ENCODE measurements at places on chromosomes 4 and X.

DNA sequence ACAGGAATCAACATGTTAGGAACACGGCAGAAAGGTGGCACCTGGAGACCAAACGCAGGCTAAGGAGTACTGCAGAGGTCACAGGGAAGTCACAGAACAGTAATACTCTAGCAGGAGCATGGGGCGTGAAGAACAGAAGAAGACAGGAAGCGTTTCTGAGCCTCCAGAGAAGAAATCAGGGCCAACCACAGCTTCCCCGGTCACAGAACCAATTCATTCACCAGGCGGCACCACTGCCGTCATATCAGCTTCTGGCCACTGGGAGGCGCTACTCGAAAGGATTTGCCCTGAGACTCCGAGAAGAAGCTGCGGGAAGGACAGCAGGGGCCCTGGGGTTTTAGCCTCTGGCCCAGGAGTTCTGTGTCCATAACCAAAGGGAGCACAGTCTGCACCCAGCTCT is 78.0 kb upstream of the DRD5 start:
- peak; percentile 35 for DNase-seq

DNA sequence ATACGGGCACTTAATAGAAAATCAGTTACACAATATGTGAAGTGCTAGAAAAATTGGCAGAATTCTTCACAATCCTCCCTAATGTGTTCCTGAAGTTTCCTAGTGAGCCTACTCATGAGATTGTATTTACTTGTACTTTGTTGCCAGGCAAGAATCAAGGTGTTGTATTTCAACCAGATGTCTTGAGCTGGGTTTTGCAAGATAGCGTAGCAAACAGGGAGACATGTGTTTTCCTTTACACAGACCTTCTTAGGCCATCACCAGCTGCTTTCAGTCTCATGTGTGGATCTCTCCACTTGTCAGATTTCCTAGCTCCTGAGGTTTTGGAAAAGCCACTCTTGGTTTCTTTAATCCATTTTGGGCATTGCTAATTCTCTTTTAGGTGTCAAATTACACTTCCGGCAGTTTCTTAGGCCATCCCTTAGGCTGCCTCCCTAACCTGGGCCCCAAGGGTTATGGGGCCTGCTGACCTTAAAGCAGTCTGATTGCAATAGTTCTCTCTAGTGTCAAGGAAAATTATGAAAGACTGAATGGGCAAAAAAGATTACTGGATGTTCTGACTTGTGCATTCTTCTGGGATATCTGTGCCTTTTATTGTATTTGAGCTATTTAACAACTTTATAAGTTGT is 12.2 kb upstream of the EDA start:
- DNase-seq: no peak

DNA sequence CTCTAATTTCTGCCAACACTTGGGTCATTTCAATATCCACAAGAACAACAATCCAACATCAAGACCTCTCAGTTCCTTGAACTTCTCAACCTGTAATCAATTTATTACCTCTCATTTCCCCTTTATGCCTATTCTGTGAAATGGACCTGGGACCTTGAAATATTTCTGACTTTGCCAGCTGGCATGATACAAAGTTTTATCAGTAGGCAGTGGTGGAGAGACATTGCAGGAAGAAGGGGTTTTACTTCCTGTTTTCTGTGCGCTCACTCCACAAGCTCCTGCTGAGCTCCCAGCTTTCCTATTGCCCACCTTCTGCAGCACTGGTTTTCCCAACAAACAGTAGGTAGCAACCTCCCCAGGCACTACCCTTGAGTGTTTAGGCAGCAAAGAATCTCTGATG is 3.5 kb upstream of the ARHGEF6 start:
- no peak for DNase-seq

DNA sequence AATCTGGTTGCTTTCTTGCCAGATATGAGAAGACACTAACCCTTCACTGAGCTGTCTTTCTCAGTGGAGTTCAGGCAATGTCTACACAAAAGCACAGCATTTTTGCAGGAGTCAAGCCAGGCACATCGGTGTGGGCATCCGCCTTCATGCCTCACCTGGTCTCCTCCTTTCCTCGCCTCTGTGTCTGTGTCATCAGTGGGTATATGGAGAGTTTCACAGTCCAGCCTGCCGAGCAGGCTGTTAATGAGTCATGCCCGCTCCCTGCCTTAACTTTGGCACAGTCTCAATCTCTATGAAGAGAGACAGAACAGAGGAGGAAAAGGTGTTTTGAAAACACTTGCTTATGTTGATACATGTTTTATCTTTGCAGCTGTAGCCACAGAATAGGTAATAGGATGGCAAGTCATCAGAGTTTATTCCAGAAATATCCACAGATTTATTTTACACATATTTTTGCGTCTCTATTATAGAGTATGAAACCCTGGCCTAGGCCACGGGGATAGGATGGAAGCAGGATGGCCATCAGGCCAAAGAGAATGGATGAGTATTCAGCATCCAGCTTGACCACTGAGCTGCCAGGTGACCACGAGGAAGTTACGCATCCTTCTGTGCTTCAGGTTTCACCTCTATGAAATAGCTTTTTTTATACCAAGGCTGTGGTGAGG is 32.8 kb upstream of the MAML3 start:
- DNase-seq: no peak

GRCh38 chr4:180598281-180598680 is 1644.9 kb upstream of the TENM3 start:
- DNase-seq: no peak

- no peak for DNase-seq
Measured at GRCh38 chr4:5568336-5568735, 140.0 kb downstream of the EVC2 start.

GRCh38 chrX:148878371-148878770 is 378.0 kb downstream of the AFF2 start:
- DNase-seq: no peak

- DNase-seq: no peak
Measured at GRCh38 chr4:88780389-88780788, 82.8 kb upstream of the NAP1L5 start.

GRCh38 chr4:93243262-93243661 is 585.3 kb upstream of the ATOH1 start:
- no peak for DNase-seq

GRCh38 chr4:99885063-99885664 is 9.1 kb downstream of the LAMTOR3 start:
- no peak for DNase-seq

GRCh38 chrX:2572740-2573139 is 72.0 kb upstream of the DHRSX start:
- no peak for DNase-seq

DNA sequence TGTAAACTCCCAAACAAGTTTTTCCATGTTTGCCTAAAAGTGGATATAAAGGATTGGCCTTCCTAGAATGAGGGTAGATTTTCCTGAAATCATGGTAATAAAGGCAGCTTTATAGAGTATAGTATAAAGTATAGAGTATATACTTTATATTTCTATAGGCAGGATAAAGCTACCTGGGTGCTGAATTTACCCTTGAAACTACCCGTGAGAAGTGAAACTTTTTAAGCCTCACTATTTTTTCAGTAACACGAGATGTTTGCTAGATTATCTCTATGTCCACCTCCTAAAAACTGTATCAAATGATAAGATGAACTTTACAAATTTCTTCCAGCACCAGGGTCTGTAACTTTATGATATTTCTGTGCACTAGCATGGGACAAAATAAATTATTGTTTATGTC is 340.0 kb upstream of the GALNTL6 start:
- DNase-seq: no peak

GRCh38 chr4:135605076-135605475 is 1403.5 kb upstream of the PABPC4L start:
- no peak for DNase-seq

GRCh38 chr4:8779490-8779932 is 92.1 kb downstream of the HMX1 start:
- no peak for DNase-seq

- no peak for DNase-seq
Measured at GRCh38 chr4:10025230-10025806, 4.0 kb upstream of the SLC2A9 start.
